ENCODE measurements at places on chromosomes 4 and X.

DNA sequence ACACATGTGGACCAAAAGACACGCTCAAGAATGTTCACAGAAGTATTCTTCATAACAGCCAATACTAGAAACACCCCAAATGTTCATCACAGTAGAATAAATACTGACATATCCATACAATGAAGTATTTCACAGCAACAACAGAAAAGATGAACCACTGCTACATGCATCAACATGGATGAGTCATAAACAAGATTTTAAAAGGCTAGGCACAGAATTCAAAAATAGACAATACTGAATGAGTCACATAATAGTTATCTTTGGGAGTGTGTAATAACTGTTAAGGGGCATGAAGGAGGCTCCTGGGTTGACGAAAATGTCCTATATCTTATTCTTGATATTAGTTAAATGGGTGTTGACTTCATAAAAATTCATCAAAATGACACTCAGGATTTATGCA is 43.5 kb downstream of the CLOCK start:
- DNase-seq, result no peak

DNA sequence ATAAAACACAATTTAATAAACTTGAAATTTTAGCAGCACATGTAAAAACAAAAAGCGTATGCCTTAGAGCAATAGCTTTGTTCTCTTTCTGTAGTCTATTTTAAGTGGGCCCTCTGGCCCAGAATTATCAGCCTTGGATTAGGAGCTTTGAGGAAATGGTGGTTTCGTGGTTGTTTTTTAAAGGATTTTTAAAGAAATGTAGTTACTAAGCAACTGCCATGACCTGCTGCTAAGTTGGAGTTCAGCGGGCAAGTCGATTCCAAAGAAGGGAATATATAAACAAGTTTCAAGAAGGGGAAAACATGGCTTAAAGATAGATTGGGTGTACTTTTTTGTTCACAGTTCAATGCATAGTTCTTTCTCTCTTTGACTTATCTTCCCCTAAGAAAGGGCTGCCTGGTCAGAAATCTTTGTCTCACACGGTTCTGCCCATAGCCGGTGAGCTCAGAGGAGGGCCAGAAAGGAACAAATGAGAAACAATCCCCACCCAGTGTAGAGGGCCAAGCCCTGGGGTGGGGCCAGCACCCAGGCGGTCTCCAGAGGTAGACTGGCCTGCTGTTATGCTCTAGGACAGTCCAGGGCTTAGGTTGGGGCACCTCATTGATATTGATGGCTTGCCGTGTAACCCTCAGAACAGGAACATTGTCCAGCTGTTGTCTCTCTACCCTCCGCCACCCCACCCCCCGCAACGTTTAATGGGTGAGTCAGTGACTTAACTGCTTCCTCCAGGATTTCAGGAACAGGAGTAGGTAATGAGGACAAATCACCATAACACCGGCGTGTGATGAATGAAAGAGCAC is 32.5 kb downstream of the DLG3 start:
- DNase-seq, result no peak

- no peak for DNase-seq
Observed at GRCh38 chr4:53821179-53821851, 230.0 kb upstream of the LNX1 start.

GRCh38 chr4:140718241-140718952 is 37.8 kb downstream of the TBC1D9 start:
- DNase-seq, result no peak

- no peak for DNase-seq
Observed at GRCh38 chrX:13305108-13305507, 14.7 kb downstream of the ATXN3L start.
